Renal cortical epithelial cell (primary cell): ENCODE measurements at places on chromosomes 1 and 21.

- no peak for DNase-seq
These were observed 658.7 kb upstream of the CHRM3 start for GRCh38 chr1:238727670-238728069.

- DNase-seq: no peak
These were observed 27.8 kb downstream of the THEM4 start for GRCh38 chr1:151881479-151881878.

DNA sequence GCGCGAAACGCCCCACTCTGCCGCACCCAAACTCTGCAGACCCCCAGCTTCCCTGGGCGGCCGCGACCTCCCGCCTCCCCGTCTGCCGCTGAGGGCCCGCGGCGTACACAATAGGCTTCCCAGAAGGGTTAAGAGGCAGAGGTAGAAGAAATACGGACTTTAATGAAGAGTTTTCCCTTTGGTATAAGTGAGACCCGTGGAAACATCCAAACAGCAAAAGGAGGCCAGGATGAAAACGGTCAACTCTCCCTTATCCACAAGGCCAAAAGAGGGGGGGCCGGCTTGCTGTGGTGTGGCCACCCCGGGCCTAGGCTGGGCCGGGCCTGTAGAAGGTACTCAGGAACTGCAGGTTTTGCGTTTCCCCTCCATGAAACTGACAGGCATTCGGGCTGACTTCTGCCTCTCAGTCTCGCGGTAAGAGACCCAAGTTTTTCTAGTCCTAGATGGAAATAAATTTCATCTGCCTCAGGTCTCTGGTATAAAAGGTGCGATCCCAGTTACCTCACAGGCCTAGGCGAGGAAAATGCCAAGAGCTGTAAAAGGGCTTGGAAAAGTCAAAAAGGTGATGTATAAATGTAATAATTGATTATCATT lies 671 bp upstream of the PYGO2 start:
- no peak for DNase-seq

GRCh38 chr1:77227381-77227780 lies 8.2 kb upstream of the PIGK start:
- DNase-seq: no peak

DNA sequence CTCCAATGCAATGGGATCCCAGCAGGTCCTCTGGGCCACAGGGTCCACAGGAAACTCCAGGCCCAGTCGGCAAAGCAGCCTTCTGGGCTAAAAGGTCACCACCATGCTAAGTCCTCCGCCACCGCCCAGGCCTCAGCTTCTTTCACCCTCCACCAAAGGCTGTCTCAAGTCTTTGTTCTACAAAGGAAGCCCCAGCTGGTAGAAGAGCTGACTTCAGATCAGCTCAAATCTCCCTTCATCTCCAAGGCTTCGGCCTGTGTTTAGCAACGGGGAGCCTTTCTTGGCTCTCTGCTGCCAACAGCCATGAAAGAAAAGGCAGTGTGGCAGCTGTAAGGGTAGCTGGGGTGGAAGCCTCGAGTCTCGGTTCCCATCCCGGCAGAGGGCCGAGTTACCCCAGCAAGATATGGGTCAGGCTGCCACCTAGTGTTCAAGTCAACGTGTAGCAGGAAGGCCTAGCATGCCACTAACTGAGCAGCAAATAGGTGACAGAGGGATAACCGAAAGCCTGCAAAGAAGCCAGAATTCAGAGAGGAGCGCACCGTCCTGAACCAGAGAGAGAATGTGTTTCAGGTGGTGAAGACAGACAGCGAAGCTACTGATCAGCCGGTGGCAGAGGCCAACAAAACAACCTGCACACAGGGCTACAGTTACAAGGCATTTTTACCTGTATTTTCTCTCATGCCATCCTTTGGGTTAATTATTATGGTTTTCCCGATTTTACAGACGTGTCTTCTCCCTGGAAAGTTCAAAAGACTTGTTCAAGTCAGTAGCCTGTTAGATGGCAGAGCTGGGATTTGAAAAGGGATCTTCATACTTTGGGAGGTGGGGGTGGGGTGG lies 26.8 kb upstream of the CRNN start:
- DNase-seq: peak; percentile 57

DNA sequence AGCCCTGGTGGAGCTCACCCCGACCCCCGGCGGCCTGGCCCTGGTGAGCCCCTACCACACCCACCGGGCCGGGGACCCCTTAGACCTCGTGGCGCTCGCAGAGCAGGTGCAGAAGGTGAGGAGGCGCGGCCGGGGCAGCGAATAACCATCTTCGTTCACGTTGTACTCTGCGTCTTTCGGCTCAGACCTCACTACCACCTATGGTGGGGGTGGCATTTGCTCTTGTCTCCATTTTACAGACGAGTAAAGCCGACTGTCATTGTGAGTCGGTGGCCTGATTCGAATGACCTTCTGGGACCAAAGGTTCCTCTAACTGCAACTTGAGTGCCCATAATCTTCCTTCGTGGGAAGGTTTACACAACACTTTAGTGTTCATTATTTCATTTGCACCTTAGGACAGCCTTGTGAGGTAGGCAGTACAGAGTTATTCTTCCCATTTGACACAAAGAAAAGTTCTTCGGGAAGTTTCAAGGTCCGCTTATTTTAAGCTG lies 506 bp downstream of the C1orf50 start:
- DNase-seq: no peak
